ENCODE measurements at places on chromosomes 11 and 22.

GRCh38 chr11:63937713-63938478 lies 906 bp upstream of the NAA40 start:
- DNase-seq: no peak

DNA sequence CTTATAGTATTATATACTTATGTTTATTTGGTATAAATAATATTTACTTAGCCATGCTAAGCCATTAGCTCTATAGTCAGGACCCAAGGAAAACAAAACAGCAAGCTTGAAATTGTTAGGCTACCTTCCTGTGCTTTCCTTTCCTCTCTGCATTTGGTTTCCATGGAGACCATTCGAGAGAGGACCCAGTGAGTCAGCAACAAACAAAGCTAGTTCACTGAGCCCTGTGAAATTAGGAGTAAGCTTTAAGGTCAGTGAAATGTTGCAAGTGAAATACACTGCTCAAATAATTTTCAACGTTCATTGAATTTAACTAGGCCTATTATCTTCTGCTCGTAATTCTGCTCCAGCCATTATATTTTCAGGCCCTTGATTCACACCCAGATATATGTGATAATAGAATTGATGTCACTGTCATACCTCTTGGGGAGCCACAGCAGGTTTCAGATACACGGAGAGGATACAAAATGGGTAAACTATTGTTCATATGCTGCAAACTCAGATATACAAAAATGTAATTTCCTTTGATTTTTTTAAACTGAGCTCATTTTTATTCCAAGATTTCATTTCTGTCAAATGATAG lies 9.1 kb upstream of the OR10D3 start:
- no peak for DNase-seq

- no peak for DNase-seq
Measured at GRCh38 chr11:110779108-110779507, 66.9 kb upstream of the ARHGAP20 start.

DNA sequence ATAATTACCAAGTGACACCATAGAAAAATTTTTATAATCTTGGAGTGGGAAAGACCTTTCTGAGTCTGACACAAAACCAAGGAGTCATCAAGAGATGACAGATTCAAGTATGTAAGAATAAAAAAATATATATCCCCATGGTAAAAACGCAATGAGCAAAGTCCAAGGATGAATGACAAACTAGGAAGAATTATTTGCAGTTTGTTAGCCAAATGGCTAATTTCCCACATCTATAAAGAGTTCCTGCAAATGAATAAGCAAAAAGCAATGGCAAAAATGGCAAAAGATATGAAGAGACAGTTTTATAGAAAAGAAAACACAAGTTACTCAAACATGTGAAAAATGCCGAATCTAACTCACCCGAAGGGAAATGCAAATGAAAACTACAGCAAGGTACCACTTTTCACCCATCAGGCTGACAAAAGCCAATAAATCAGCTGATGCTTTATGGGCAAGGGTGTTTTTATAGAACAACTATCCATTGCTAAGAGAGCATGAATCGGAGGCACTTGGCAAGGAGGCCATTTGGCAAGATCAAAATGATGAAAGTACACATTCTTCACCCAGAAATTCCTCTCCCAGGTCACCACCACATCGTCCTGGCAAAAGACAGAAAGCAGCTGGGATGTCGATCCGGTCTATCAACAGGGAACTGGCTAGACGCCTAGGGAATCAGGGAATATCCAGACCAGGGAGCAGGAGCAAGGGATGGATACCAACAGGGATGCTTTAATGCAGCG lies 21.1 kb upstream of the KLHL35 start:
- no peak for DNase-seq

GRCh38 chr22:29023172-29023796 lies 38.3 kb downstream of the C22orf31 start:
- no peak for DNase-seq

GRCh38 chr11:67612751-67613150 lies 6.0 kb downstream of the NDUFV1 start:
- no peak for DNase-seq

- DNase-seq: no peak
Measured at GRCh38 chr11:72552399-72552910, 118.1 kb upstream of the CLPB start.

- DNase-seq: peak; percentile 48
Measured at GRCh38 chr22:32722441-32722840, 79.1 kb upstream of the TIMP3 start.

- DNase-seq: no peak
Measured at GRCh38 chr11:95345651-95346050, 114.6 kb upstream of the SESN3 start.

DNA sequence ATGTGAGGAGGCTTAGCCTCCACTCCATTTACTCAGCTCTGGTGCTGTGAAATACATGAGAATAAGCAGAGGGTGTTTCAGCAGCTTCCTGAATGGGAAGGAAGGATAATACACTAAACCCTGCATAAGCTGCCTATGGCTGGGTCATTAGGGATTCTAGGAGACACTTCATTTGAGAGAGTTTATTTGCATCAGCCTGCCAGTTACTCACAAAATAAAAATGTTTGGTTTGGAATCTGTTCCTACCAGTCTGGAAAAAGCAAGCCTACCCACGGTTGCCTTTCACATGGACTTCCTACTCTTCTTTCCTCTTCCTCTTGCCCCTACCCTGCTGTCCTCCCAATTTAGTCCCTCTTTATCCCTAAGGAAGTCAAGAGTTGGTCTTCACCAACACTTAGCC lies 20.5 kb downstream of the SLC1A2 start:
- DNase-seq: no peak

DNA sequence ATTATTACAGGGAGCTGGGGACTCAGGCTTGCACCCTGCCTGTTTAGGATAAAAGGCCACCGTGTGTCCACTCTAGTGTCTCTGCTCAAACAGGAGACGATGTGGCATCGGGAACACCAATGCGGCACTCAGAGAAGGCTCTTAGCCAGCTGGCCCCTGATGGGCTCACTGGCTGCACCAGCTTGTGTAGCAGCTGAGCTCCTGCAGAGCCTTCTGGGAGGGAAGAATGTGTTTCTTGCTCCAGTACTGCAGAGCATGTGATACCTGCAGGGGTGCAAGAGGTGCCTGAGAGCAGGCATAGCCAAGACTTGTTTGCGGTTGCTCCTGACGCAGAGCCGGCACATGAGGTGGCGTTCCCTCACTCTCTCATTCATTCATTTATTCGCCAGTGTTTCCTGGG lies 44.4 kb upstream of the KCNQ1OT1 start:
- no peak for DNase-seq

GRCh38 chr11:120354779-120355178 lies 18.6 kb downstream of the ARHGEF12 start:
- DNase-seq: no peak

DNA sequence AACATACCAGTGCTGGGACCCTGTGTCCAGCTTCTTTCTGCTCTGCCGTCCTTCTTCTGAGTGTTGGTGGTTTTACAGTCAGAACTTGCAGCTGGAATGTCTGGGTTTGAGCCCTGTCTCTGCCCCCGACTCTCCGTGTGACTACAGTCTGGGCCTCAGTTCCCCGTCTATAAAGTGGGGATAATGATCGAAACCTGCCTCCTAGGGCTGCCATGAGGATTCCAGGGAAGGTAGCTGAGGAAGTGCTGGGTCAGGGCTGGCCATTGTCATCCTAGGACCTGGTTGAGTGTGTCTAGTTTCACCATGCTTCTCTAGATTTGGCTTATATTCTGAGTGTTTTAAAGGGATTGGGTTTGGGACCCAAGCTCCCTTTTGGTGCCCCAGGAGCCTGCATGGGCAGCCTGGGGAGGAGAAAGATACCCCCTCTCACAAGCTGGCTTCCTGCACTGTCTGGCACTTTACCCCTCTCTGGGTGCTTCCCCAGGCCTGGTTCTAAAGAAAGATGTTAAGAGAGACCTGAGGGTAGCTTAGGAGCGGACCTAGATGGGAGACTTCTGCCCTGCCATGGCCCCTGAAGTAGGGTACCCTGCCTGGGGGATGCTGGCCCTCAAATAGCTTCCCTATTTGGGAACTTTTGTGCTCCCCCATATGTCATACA lies 49.9 kb downstream of the TSPAN18 start:
- no peak for DNase-seq

GRCh38 chr11:40062616-40063015 lies 1396.8 kb downstream of the LRRC4C start:
- no peak for DNase-seq

DNA sequence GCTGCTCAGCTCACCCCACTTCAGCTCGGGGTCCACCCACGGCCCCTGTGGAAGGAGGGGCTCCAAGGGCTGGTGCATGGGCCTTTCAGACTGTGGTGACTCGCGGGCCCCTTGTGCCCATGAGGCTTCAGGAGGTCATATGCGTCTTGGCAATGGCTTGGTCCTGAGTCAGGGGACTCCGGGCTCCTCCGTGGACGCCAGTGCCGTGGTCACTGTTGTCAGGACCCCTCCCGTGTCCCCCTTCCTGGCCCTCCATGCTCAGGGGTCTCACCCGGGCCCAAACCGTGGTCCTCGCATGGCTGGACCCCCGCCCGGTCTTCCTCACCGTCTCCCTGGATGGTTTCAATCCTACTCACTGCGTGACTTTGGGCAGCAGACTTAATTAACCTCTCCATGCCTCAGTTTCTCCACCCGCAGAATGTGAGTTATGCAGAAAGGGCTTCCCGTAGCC lies 436.4 kb downstream of the TBC1D22A start:
- DNase-seq: no peak

- no peak for DNase-seq
Measured at GRCh38 chr11:72657411-72658100, 16.7 kb downstream of the PDE2A start.

DNA sequence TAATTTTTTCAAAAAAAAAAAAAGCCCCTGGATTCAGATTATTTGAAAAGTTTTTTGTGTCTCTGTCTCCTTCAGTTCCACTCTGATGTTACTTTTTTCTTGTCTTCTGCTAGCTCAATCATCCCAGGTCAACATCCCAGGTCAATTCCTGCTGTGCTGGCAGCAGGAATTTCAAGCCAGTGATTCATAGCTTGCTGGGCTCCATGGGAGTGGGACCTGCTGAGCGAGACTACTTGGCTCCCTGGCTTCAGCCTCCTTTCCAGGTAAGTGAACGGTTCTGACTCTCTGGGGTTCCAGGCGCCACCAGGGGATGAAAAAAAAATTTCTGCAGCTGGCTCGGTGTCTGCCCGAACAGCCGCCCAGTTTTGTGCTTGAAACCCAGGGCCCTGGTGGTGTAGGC lies 31.4 kb downstream of the PLAAT5 start:
- DNase-seq: no peak

- peak; percentile 52 for DNase-seq
Measured at GRCh38 chr11:130644187-130644586, 195.7 kb downstream of the ADAMTS15 start.
